ENCODE measurements at places on chromosomes 7 and 10. TPM values are rescaled to one million over a fixed set of nuclear protein-coding genes. Genes with fewer than 3 reads are reported as not detected.

DNA sequence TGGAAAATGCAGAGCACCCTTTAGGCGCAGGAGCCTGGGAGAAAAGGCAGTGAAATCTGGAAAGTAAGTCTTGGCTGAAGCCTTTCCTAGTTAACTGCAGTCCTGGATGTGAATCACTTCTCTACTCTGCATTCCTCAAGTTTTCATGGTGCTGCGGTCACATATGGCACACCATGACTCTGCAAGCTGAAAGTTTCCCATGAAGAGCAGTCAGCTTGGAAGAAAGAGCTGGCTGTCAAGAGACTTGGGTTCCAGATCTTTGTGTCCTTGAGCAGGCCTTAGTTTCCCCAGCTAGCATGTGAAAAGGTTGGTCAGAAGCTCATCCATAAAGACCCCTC lies 548.3 kb downstream of the SORCS3 start:
- DNase-seq: no peak

DNA sequence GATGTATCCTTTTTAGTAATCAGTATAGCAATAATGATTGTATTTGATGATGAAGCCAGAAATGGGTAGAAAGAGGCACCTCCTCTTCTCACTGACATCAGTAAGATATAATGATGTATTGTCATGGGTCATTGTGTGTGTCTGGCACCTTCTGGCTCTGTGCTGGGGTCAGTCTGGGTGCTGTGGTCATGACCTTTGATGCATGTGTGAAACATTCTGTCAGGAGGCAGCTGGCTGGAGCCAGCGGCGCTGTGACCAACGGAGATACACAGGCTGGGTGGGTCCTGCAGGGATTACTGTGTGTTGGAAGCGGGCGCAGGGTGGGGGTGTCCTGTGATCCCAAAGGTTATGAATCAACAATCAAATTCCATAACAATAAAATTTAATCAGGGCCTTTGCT lies 35.2 kb downstream of the EEPD1 start:
- DNase-seq: no peak

- no peak for DNase-seq
Measured at GRCh38 chr10:32271617-32272016, 75.3 kb downstream of the EPC1 start.

DNA sequence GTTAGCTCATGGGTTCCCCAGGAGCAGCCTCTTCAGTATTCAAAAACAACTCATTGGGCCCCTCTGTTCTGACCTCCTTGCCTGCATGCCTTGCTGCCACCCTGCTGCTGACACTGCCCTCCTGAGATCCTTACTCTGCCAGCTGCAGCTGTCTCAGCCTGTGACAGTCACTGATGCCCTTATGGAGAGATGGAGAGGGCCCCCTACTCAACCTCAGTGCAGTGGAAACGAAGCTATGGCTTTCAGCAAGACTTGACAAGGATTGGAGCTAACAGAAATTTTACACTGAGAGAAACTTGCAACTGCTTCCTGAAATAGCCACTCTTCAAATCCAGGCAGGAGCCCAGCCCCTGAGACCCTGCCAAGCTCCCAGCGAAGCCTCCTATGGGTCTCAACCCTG lies 678.3 kb upstream of the C7orf33 start:
- no peak for DNase-seq

- DNase-seq: no peak
Measured at GRCh38 chr10:50044941-50045664, 22.7 kb upstream of the WASHC2A start.

DNA sequence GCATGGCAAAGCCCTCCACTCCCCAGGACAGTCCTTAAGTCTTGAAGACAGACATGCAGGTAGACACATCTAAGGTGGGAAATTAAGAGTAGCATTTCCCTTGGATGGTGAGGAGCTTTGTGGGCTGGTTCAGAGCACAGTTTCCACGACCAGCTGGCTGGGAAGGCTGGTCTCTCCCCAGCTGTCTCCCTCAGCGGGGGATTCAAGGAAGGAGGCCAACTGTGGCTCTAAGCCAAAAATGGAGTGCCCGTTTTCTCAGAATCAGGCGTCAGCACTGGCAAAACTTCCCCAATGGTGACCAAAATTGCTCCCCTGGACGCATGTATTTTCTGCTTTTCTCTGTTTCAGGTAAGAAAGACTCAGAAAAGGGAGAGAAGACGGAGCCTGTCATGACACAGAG lies 230.6 kb upstream of the FZD8 start:
- DNase-seq: no peak

DNA sequence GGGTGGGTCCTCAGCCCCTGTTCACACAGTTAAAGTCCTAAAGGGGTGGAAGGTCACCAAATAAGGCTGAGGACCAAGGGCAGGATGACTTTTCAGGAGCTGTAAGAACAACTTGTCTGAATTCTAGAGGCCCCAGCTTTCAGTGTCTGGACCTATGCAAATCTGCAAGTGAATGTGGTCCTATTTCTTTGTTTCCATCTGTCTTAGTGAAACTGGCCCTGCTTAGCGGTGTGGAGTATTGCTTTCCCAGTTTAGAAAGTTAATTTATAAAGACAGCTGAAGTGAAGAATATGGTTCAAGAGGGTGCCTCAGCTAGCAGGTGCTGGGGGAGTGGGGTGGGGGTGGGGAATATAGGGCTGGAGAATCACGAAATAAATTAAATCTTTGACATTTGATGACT lies 40.1 kb downstream of the HHEX start:
- no peak for DNase-seq

GRCh38 chr7:129764247-129765084 lies 152.9 kb downstream of the NRF1 start:
- no peak for DNase-seq

DNA sequence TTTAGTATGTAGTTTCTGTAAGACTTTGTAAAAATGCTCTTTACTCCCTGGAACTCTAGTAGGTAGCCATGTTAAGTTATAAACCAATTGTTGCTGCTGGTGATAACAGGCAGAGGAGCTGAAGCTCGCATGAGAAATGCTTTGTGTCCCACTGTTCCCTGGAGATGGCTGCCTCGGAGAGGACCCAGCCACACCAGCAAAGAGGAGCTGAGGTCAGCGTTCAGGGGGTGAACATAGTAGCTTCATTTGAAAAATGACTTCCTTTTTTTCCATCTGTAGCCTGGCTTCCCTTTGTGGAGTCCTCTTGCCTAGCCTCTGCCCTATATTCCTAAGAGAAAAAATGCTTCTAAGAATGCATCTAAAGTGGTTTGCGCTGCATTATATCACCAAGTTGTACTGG lies 20.3 kb downstream of the CELF2 start:
- no peak for DNase-seq

DNA sequence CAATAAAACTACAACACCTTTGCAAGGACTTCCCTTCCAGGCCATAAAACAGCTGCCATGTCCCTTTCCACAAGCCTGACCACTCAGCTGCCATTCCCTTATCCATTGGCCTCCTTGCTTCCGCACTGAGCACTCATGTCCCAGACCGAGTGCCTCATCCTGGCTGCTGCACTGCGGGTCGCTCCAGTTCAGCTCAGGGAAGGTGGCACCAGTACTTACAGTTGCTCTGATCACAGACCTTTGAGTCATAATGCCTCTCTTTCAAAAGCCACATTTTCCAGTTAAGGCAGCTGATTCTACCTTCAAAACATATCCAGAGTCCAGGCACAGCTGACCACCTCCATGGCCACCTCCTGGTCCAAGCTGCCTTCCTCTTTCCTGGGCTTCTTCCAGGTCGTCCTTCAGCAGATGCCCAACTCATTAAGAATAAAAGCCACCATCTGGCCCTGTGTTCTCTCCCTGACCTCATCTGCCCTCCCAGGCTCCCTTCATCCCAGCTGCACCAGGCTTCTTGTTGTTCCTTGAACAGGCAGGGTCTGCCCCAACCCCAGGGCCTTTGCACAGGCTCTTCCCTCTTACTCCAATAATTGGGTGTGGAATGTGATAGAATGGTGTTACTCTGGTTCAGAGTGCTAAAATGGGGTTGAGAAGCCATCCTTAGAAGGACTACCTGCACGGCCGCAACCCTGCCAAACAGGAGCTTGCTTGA lies 64.5 kb downstream of the RAMP3 start:
- DNase-seq: no peak

- no peak for DNase-seq
Measured at GRCh38 chr7:1503390-1503789, 799 bp downstream of the INTS1 start.

GRCh38 chr7:91137153-91137787 lies 127.0 kb upstream of the FZD1 start:
- no peak for DNase-seq

- DNase-seq: no peak
Measured at GRCh38 chr10:89369156-89370105, 8.4 kb upstream of the IFIT1B start.

DNA sequence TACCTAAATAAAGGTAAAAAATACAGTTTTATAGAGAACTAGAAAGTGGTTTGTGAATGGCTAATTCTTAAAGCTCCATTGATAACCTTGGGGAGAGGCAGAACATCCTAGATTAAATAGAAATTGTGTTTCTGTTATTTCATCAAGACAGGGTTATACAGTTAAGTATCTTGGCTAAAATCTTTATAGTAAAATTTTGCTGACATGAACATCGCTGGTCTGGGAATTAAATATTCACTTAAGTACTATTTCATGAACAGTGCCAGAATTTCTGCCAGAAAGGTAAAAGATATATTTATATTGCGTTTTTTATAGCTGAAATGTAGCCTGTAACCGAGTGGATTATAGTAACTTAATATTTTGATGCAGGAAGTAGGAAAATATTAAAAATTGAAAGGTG lies 53.7 kb upstream of the HBP1 start:
- DNase-seq: no peak

DNA sequence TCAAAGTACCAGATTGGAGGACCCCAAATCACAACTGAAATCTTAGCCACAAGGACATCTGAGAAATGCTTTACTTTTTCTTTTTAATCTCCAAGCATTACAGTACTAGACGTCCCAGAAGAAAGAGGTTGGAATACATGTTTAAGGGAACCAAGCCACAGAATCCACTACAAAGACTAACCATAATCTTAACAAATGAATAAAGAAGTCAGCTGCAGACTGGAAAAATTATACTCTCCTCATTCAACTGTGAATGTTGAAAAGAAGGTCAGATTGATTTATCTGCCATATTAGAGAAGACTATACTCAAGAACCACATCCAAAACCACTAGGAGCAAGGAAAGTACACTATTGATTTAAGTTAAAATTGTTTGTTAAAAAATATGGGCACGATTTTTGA lies 102.1 kb upstream of the ABCB5 start:
- no peak for DNase-seq

GRCh38 chr7:41378156-41378555 lies 324.7 kb downstream of the INHBA start:
- DNase-seq: no peak

DNA sequence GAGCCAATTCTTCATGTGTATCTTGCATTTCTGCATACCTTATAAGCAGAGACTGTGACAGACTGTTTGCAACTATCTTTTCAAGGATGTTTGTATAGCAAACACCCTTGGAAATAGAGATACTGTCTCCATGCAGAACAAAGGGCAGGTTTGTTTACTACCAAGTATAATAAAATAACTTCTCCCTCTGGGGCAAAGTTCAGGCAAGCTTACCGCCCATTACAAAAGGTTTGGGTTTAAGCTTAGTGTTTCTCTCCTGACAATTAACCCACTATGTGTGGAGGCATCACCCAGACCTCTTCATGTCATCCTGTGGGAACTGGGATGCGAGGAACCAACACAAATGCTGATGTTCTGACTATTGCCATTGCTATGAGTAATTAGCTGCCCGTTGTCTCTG lies 479.1 kb upstream of the ZMIZ1 start:
- DNase-seq: no peak

GRCh38 chr10:94213980-94214379 lies 148.8 kb downstream of the NOC3L start:
- DNase-seq: no peak

- no peak for DNase-seq
Measured at GRCh38 chr7:116431787-116432526, 67.6 kb upstream of the CAV2 start.

- DNase-seq: no peak
Measured at GRCh38 chr10:117477961-117478670, 64.4 kb upstream of the EMX2 start.

- DNase-seq: no peak
Measured at GRCh38 chr7:54904986-54905385, 113.8 kb upstream of the EGFR start.

DNA sequence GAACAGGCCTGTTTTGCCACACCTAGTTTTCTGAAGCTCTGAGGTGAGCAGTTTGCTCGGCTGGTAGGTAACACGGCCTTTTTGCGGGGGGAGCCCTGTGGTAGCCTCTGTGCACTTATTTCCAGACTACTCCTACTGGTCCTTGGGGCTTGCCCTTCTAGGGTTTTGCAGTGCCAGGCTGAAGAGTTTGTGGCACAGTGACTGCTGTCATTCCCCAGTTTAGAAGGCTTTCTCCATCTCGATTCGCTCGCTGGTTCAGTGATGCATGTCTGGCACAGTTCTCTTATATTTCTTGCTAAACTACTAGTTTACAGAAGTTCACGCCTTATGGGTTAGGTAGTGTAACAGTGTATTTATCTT lies 711 bp downstream of the KIF20B start:
- DNase-seq: no peak

Gene SDK1
- polyA plus RNA-seq: 8.4 TPM

Gene CRPPA
- 5.3 TPM for polyA plus RNA-seq

Gene DGKI
- 1.7 TPM for polyA plus RNA-seq

Gene RBP3
- 0.07 TPM for polyA plus RNA-seq

Gene KLF14
- 0.69 TPM for polyA plus RNA-seq

Gene CACNB2
- polyA plus RNA-seq: 6.0 TPM

Gene TMEM184A
- polyA plus RNA-seq: 7.2 TPM

Gene CEP55
- polyA plus RNA-seq: 15.8 TPM

Gene CRYGN
- polyA plus RNA-seq: 1.6 TPM

Gene KIAA1549
- polyA plus RNA-seq: 12.5 TPM

Gene FOXI2
- polyA plus RNA-seq: 0.85 TPM

Gene ANKRD30A
- polyA plus RNA-seq: not detected

Gene GDF2
- not detected for polyA plus RNA-seq

Gene SORBS1
- 31.6 TPM for polyA plus RNA-seq

Gene FGF8
- polyA plus RNA-seq: 8.3 TPM

Gene GSDME
- polyA plus RNA-seq: 14.8 TPM

Gene MYPN
- 0.06 TPM for polyA plus RNA-seq

Gene GRM8
- polyA plus RNA-seq: 7.3 TPM

Gene CYP3A7
- polyA plus RNA-seq: 14.2 TPM

Gene ZNF438
- polyA plus RNA-seq: 10.3 TPM

Gene ELAPOR2
- 6.6 TPM for polyA plus RNA-seq

Gene GPR85
- 5.3 TPM for polyA plus RNA-seq

Gene HOXA6
- 28.5 TPM for polyA plus RNA-seq

Gene LZTS2
- polyA plus RNA-seq: 49.5 TPM

Gene SPDYE11
- 0.32 TPM for polyA plus RNA-seq

Gene HOXA11
- polyA plus RNA-seq: 44.2 TPM

Gene SNCG
- polyA plus RNA-seq: 4.8 TPM
